GM04504 (cell line): ENCODE measurements at places on chromosomes 12 and 14.
A peak's percentile ranks its signal among the peaks of the same experiment; 100 is the strongest.

GRCh38 chr14:24246765-24247212 is 4.4 kb upstream of the TINF2 start:
- no peak for DNase-seq

GRCh38 chr14:80805136-80805535 is 136.4 kb downstream of the CEP128 start:
- no peak for DNase-seq

GRCh38 chr12:114444422-114445279 is 38.7 kb upstream of the TBX5 start:
- DNase-seq: no peak

- peak; percentile 50 for DNase-seq
These were observed 3.8 kb upstream of the KRT85 start for GRCh38 chr12:52370926-52371608.

DNA sequence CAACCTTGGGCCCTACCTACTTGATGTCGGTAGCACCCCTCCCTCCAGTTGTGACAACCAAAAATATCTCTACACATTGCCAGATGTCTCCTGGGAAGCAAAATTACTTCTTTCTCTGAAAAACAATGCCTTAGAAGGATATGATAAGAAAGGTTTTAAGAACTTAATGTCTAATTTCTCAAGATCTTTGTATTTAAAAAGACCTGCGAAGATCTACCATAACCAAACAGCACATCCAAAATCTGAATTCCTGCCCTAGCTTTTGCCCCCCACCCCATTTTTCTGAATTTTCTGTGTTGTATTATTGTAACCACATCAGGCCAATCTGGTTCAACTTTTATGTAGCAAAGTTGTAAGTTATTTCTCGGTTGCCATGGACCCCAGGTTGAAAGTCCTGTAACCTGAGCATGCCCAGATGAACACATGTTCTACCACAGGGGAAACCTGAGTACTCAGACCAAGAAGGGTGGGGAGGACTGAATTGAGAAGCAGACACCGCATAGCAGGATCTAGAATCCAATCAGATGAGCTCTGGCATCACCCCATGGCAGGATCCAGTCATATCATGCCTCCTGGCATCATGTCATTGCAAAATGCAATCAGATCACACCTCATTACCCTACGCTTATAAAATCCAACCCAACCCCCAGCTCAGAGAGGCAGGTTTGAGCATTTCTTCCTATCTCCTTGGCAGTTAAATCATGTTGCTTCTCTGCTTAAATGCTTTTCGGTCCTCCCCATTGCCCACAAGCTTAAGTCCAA is 8.7 kb downstream of the TMEM253 start:
- no peak for DNase-seq

DNA sequence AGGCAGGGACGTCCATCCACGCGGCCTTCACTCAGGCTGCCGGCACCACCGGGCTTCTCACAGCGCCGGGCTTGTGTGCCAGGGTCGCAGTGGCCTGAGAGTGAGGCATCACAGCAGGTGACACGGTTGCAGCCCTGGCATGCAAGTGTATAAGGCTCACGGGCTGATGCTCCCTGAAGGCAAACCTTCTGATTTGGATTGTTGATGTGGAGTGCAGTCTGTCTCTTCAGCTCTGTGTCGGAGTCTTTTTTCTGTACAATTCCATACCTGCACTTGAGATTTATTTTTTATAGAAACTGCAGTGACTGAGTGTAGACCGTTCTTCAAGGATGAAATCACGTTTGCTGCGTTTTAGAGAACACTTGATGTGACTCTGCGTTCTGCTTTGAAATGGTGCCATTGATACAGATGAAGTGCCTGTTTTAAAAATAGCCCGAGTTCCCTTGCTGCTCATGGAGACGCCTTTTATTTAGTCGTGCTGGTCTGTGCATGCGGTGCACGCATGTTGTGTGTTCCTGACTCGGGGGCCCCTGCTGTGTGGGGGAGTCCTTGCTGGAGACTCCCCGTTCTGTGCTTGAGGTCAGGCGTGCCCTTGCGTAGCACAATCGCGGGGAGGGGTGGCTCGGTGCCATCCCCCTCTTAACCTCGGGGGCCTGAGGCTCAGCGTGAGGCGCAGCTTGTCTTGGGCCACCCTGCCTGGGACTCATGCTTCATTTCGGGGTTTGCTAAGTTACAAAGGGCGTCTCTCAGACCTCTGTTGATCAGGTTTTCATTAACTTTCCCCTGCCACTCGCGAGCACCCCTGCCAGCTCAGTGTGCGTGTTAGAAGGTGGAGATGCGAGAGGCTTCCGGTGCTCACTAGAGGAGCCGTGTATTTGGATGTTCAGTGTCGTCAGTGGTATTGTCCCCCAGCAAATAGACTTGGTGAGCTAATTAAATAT is 21.6 kb upstream of the AMN start:
- DNase-seq: no peak

DNA sequence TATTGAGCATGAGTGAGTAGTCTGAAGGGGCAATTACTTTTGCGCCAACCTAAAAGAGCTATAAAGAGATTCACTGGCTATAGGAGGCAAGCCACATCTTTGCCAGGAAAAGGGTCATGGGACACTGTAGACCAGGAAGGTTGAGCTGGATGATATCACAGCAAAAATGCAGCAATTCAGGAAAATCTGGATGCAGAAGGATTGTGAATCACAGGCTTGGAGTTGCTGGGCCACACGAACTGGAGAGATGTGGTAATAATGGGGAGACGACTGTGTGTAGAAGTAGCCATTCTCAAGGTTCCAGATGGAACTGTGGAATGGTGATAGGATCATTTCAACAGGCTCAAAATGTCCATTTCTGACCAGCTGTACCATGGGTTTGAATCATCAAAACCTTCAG is 151.4 kb upstream of the DAAM1 start:
- no peak for DNase-seq

DNA sequence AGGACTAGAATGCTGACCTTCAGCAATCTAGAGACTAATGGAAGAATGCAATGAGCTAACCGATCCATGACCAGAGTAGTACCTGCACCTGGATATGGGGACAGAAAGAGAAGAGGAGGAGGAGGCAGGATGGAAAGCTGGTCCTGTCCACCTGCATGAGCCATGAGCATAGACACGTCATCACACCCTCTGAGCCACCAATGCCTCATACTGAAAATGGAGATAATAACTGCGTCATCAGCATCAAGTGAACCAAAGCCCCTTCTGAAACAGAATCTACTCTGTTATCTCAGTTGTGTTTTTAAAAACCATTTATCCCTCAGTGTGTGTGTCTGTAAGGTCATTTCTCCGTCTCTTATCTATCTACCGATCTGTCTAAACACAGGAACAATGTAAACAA is 327.0 kb downstream of the BCL11B start:
- DNase-seq: no peak

- DNase-seq: peak; percentile 21
These were observed 544 bp downstream of the ABCD4 start for GRCh38 chr14:74302152-74302628.

GRCh38 chr12:92496790-92497189 is 206.0 kb upstream of the PLEKHG7 start:
- DNase-seq: no peak

DNA sequence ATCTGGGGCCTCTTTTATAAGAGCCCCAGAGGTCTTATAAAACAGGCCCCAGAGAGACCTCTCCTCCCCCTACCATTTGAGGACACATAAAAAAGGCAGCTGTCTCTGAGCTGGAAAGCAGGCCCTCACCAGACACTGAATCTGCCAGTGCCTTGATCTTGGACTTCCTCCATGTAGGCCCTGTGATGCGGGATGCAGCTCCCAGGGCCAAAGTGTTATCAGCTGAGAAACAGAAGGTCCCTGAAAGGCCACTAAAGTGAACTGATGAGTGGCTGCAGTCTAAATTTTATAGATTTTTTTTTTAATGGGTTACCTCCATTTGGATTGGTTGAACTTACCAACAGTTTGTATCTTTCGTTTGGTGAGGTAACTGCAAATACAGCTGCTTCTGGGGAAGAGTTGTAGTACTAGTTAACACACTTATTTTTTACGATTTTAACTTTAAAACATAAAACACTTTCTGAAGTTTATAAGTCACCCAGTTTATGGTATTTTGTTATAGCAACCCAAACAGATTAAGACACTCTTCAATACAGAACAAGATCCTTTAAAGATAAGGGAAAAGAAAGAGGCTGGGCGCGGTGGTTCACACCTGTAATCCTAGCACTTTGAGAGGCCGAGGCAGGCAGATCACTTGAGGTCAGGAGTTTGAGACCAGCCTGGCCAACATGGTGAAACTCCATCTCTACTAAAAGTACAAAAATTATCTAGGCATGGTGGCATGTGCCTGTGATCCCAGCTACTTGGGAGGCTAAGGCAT is 5.6 kb upstream of the GUCY2C start:
- DNase-seq: no peak

GRCh38 chr12:13428538-13429265 is 232.2 kb downstream of the EMP1 start:
- peak; percentile 48 for DNase-seq

GRCh38 chr14:44112774-44113460 is 394.2 kb downstream of the FSCB start:
- no peak for DNase-seq

DNA sequence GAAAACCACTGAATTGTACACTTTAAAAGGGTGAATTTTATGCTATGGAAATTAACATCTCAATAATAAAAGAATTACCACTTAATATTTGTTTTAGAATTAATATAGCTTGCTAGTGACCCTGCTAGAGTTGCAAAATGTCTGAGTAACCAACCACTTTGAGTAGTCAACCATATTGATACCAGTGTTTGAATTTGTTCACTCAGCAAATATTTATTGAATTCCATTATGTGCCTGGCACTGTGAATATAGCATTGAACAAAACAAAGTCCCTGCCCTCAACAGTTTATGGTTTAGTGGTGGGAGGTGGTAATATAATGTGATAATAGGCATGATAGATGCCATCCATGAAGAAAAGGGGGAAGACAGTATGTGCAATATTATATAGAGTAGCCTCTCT is 4.6 kb downstream of the SNRPF start:
- no peak for DNase-seq

- no peak for DNase-seq
These were observed 851.2 kb downstream of the GALC start for GRCh38 chr14:87141801-87142200.

- no peak for DNase-seq
These were observed 1.0 kb downstream of the BEST3 start for GRCh38 chr12:69698054-69698453.

DNA sequence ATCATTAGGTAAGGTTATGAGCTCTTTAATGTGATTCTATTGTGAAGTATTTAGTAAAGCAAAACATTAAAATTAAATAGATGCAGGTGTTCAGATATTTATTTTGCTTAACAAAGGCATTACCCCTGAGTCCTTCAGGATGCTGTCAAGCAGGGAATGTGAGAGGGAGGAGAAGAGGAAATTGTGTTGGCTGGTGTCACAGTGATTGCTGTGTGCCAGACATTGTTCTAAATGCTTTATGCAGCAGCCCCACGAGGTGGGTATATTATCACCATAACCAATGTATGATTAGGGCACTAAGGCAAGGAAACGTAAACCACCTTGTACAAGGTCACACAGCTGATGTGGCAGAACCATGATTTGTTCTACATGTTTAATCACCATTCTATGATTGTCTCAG is 80.1 kb downstream of the STAB2 start:
- DNase-seq: no peak

GRCh38 chr14:59017285-59017965 is 171.0 kb upstream of the DAAM1 start:
- DNase-seq: no peak

DNA sequence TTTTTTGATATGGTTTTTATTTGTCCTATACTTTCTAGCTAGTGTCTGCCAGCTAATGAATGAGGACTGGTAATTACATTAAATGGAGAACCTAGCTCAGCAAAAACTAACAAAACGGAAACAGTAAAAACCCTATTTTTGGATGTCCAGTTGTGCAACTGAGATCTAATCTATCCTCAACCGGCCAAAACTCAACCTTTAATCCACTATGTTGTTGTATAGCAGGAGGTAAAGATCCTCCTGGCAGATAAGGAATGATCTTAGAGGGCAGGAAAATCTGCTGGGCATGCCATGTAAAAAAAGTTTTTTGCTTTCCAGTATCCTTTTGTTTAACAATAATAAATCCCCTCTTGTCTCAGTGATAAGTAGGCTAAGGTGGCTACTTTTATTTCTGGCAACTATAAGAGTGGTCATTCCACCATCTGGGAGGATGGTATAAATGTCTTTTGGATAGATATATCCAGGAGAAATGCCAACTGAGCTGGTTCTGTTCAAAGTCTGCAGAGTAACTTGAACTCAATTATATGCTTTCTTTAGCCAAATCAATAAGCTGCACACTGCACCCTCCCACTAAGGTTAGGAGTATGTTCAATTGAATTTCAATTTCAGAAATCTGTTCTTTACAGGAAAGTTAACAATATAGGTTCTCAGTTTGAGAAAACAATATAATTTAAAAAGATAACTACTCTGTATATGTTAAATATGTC is 40.1 kb downstream of the WASHC3 start:
- no peak for DNase-seq

GRCh38 chr12:40327535-40327934 is 102.7 kb downstream of the LRRK2 start:
- DNase-seq: no peak

DNA sequence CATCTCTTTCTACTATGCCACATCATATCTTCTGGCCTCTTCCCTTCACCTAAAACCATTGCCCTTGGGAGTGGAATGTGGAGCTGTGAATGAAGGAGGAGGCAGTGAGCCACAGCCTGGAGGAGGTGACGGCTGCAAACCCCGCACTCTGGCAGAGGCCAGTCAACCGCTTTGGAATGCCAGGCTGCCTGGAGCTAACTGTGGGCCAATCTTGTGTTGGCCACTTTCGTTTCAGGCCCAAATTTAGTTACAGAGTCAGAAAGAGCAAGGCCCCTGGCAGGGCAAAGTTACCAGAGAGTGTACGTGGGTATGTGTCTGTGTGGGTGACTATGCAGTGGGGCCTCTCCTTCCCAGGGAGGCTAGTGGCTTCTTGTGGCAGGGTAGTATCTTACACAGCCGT is 40.1 kb downstream of the CACNA1C start:
- DNase-seq: no peak

DNA sequence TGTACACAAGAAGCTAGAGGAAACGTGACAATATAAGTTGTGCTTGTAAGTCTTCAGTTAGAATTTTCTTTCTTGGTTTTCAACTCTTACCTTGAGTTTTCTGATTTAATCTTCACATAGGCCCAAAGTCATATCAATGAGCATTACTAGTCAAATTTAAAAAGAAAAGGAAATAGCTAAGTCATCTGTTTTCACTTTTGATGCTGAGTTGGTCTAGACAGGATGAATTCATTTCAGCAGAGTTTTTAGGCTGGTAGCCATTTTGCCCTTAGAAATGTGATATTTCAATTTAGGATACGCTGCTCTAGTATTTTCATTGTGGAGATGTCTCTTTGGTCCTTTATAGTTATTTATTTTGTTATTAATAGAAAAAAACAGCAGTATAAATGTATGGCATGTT is 44.6 kb upstream of the KRAS start:
- DNase-seq: no peak

DNA sequence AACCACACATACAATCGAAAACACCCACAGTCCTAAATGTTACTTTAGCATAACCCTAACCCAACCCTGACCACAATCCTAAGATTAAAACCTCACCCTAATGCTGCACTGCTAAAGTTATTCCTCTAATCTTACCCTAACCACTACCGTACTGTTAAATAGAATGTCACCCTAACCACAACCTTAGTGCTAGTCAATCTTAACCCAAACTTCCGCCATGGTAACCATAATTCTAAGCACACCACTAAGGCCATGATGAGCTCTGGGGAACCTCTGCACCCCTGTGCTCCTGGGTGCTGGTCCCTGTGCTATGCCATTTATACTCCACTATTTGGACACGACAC is 38.0 kb downstream of the LTBP2 start:
- DNase-seq: no peak

- DNase-seq: no peak
These were observed 36.8 kb upstream of the TMED10 start for GRCh38 chr14:75213172-75213571.
